ENCODE measurements at places on chromosomes 7 and 10.

- no peak for DNase-seq
These were observed 493.0 kb downstream of the LRMDA start for GRCh38 chr10:75924309-75924902.

- no peak for DNase-seq
These were observed 91.4 kb downstream of the CLEC2L start for GRCh38 chr7:139614886-139615285.

- DNase-seq: no peak
These were observed 5.0 kb downstream of the LBX1 start for GRCh38 chr10:101224060-101224909.

- no peak for DNase-seq
These were observed 54.7 kb downstream of the STEAP1B start for GRCh38 chr7:22445140-22445743.

- DNase-seq: no peak
These were observed 255.3 kb downstream of the FZD1 start for GRCh38 chr7:91519241-91520158.

GRCh38 chr10:126501828-126502227 lies 113.6 kb upstream of the ADAM12 start:
- no peak for DNase-seq

DNA sequence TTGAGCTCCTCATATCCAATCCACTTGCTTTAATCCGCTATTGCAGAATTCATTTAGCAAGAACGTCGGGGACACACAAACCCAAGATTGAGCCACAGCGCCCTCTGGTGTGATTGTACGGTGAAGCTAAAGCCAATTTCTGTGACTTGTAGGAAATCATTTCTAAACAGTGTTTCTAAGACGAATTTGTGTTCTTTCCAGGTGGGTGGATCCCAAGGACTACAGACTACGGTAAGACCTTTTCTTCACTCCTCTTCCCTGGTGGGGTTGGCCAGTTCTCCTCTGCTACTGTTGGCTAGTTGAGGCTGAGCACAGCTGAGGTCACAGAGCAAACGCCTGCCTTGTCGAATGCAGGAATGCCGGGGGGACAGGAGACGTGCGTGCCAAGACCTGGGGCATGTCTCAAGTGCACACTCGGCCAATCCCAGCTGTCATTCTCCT lies 5.2 kb downstream of the DMBT1 start:
- DNase-seq: peak; percentile 60

GRCh38 chr10:56662765-56663447 lies 301.8 kb upstream of the ZWINT start:
- no peak for DNase-seq

- DNase-seq: no peak
These were observed 718.5 kb downstream of the AUTS2 start for GRCh38 chr7:70316745-70317144.

DNA sequence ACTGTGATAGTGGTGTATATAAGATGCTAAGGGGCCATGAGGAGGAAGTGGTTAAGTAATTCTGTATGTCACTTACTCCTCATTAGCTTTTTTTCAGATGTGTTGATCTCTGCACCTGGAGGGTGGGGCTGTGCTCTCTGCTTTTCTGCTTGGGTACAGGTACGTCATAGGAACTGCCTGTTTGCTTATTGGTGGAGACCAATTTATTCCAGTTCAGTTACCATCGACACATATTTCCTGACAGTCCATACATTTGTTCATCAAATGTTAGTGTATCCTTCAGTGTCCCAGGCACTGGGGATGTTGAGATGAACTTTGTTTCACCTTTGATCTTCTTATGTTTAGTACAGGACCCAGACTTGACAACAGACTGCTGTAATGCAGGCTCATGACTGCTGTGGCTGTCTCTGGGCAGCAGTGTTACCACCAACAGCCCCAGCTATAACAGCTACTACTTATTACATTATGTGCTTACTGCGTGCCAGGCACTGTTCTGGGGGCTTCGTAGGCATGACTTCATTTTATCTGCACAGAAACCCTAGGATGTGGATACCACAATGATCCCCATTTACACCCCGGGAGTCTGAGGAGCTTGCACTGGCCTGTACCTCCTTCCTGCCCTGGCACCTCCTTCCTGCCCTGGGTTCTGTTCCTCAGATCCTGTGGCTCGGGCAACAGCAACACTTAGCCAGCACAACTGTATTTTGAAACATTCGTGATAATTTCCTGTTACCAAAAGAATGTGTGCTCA lies 87.4 kb downstream of the BUB3 start:
- DNase-seq: no peak

Measured in NCI-H1930 (cell line).